ENCODE measurements at places on chromosomes 4 and X.

DNA sequence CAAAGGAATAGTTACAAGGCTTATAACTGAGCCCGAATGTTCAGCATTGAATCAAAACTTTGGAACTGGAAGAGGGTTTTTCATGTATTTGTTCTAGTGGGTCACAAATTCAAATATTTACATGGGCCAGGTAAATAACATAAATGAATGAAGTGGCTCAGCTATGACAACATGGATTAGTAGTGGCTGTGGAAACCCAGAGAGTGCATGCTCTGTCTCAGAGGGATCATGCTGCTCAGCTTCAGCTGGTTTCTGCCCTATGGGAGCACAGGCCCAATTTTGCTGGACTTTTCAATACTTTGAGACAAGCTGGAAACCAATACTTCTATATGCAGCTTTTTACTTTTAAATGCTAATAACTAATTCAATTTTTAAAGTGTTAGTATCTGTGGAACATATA lies 394.0 kb upstream of the TEX13C start:
- DNase-seq = no peak

DNA sequence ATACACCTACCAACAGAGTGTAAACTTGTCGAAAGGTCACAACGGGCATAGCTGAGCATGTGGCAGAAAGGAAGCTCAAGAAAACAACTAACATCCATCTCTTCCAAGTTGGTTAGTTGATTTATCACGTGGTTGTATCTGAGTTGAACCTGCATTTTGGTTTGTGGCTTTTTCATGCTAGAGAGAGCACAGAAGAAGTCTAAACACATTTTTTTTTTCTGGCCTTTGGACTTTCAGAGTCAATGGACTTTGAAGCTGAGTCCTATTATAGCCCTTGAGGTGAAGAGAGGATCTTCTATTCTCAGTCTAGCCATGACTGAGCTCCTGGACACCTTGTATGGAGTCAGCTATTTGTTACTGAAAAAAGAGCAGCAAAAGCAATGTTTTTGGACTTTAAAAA lies 150.6 kb upstream of the TRPC5 start:
- no peak for DNase-seq

DNA sequence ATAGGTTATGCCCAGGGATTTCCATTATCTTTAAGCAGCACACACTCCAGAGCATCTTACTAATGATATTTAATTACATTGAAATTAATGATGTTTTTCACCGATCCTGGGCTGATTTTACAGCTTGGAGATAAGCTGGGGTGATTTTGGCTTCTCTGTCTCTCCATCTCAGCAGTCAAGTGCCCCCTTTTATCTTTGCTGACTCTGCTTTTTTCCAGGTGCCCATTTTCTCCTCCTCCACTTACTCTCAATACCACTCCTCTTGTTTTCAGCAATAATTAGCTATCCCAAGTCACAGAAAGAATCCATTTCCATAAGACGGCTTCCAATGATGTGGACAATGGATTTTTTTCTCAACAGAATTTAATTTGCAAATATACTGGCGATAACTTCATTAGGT lies 266.7 kb downstream of the GBA3 start:
- no peak for DNase-seq

- DNase-seq = no peak
Measured at GRCh38 chrX:2934715-2935710, 5.9 kb upstream of the ARSD start.

DNA sequence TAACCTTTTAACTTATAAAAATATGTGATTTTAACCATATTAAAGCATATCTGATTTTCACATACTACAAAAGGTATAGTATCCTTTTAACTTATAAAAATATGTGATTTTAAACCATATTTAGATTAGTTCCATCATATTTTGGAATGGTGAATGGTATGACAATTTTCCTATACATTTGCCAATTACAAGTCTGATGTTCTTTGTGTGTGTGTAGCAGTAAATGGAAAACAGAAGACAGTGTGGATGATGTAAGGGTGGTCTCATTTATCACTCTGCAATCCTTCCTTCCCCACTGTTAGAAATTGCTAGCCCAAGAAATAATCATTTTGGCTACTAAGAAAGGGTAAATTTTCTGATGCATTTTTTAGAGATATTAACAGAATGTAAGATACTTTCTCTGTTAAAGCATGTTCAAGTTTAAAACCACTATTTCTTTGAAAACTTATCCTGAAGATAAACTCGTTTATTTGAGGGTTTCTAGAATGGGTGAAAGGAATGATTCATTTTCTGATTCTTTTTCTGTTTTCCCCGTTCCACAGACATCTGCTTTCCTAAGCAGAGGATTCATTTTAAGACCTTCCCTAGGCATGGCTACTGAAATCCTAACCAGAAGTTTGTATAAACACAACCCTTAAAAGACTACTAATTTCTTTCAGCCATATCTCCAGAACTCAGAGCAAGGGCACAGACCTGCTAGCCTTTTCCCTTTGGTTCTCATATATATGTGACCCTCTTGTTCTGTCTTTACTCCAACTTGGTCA lies 21.0 kb downstream of the NUDT6 start:
- no peak for DNase-seq

GRCh38 chrX:72262077-72262476 lies 15.0 kb downstream of the RPS4X start:
- DNase-seq = no peak

GRCh38 chr4:184472614-184473498 lies 1.5 kb downstream of the IRF2 start:
- DNase-seq = no peak

GRCh38 chrX:70336767-70337166 lies 46.9 kb downstream of the KIF4A start:
- no peak for DNase-seq

- DNase-seq = no peak
Measured at GRCh38 chr4:165016971-165017370, 14.8 kb upstream of the TRIM60 start.

DNA sequence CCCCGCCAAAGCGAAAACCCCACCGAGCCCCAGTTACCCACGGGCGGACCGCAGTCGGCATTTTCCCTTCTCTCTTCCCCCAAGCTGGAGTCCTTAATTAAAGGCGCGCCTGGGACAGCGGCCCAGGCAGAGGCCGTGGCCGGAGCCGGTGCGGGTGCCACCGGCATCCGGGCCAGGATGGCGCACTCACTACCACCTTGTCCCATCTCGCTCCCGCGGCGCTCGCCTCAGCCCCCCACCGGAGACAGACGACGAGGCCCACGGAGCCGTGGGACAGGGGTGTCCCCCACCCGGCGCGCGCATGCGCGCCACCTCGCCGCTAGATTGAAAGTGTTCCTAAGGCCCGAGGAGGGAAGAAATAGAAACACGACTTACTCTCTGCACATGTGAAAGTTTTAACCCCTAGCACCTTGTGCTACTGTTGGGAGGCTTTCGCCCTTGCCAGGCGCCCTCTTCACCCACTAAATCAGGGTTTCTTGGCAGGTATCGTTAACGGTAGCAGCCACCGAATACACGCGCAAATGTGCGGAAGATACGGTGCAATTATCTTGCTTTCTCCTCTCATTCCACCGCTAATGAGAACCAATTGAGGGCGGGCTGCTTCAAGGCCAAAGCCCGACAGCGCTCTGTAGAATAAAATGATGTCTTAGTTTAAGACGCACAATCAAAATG lies 64.3 kb upstream of the CCDC160 start:
- DNase-seq = no peak

- DNase-seq = no peak
Measured at GRCh38 chr4:68927165-68927564, 24.4 kb downstream of the UGT2A3 start.

DNA sequence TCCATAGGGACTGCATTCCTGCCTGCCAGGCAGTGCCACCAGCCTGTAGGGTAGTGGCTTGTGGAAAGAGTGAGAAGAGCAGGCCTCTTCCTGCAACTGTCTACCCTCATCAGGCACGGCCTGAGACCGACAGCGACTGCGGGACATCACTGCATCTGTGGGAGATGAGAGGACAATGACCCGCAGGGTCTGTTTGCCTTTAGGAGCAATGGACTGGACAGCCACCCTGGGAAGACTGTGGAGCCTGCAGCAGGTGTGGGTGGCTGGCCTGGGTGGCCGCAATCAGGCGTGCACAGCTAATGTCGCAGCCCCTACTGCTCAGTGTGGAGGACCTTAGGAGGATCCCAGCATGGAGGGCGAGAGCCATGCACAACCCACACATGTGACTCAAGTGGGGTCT lies 227.9 kb downstream of the PTTG2 start:
- no peak for DNase-seq

GRCh38 chrX:41733939-41734338 lies 10.0 kb downstream of the GPR82 start:
- DNase-seq = no peak

GRCh38 chrX:3428792-3429191 lies 82.3 kb upstream of the MXRA5 start:
- no peak for DNase-seq

- DNase-seq = no peak
Measured at GRCh38 chrX:16643176-16643575, 6.8 kb upstream of the S100G start.

GRCh38 chrX:107628662-107629539 lies 591 bp downstream of the PRPS1 start:
- DNase-seq = peak; percentile 33

DNA sequence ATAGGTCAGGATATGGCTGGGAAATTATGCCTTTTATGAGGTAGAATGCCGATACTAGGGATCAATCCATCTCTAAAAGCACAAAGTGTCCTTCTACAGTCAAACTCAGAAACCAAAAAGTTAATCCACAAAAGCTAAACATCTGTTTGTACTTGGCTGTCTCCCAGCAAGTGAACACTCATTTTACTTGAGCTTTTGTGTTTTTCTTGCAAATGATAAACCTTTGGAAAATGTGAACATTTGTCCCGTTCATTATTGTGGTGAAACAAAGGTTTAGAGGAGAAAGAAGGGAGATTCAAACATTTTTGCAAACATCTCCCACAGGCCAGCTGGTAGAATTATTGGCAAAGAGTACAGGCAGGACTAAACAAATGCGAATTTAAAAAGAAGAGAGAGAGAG lies 300.6 kb upstream of the SPANXN1 start:
- no peak for DNase-seq

GRCh38 chr4:156553659-156554058 lies 417.9 kb downstream of the PDGFC start:
- DNase-seq = no peak

DNA sequence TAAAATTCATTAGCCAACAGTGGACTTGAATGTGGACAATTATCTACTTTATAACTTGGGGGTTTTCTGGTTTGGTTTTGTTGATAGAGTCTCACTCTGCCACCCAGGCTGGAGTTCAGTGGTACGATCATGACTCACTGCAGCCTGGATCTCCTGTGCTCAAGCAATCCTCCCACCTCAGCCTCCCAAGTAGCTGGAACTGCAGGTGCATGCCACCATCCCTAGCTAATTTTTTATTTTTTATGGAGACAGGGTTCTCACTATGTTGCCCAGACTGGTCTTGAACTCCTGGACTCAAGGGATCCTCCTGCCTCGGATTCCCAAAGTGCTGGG lies 12.4 kb upstream of the ELF2 start:
- no peak for DNase-seq

GRCh38 chr4:64158648-64159326 lies 250.5 kb downstream of the TECRL start:
- DNase-seq = peak; percentile 32

DNA sequence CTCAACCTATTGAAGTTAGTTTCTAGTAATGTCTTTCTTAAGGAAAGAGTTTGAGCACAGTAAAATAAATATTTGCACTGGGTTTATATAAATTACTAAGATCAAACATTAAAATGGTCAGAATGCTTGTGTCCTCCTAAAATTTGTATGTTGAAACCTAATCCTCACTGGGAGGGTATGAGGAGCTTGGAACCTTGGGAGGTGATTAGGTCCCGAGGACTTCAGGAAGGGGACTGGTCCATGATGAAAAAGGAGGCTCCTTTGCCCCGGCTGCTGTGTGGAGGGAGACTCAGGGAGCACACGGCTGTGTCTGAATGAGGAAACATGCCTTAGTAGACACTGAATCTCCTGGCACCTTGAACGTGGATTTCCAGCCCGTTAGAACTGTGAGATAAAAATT lies 221.9 kb downstream of the TENM3 start:
- DNase-seq = no peak

DNA sequence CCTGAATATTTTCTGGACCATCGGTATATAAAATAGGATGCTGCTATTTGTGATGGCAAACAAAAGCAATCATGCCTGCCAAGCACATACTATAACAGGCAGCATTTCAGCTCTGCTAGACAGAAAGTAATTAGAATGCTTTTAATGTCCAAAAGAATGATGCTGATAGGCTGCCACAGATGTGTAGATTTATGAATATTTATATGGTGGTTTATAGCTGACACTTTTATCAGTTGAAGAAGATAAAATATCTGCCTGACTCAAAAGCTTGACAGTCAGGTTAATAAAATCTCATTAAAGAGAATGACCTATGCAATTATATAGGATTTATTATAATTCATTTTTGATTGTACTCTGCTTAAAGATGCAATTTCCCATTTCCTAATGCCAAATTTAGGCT lies 4.0 kb downstream of the BEND4 start:
- DNase-seq = no peak

DNA sequence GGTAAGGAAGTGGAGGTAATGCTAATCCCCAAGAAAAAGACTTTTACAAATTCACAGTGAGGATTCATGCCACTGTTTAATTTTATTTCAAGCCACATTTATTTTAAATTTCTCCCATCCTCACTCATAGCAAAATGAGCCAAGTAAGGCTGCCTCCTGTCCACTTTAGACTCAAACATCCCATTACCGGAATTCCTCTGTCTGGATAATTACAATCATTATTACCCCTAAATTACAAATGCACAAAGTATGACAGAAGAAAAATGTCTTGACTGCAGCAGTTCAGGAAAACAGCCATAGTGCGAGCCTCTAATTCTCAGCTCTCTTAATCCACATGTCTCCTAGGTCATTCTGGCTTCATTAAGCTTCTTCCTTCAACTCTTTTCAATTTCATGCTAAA lies 57.0 kb downstream of the MAPK10 start:
- no peak for DNase-seq

- DNase-seq = no peak
Measured at GRCh38 chr4:163121689-163122088, 45.0 kb downstream of the NAF1 start.

GRCh38 chrX:2583194-2584162 lies 82.7 kb upstream of the DHRSX start:
- no peak for DNase-seq

DNA sequence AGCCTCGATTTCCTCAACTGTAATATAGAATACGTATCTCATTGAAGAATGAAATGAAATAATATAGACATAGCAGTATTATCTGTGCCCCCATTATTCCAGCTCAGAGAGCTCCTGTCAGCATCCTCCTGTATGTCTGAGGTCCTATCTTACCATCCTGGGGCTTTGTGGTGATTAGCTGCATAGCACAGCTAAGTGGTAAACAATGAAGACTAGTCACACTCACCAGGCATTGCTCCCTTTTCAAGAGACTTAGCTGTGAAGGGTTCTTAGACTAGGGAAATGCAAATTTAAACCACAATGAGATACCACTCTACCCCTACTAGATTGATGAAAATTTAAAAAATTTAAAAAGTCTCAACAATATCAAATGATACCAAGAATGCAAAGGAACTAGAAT lies 172.9 kb downstream of the SLC39A8 start:
- DNase-seq = no peak

- DNase-seq = no peak
Measured at GRCh38 chr4:107877361-107877760, 52.6 kb downstream of the SGMS2 start.
